ENCODE measurements at places on chromosomes 4 and X. TPM values are rescaled to one million over a fixed set of nuclear protein-coding genes. Genes with fewer than 3 reads are reported as not detected.
A peak's percentile ranks its signal among the peaks of the same experiment; 100 is the strongest.

The PASD1 gene
- not detected for total RNA-seq

The SATL1 gene
- total RNA-seq, result not detected

The GEMIN8 gene
- 31.0 TPM for total RNA-seq

The LRIT3 gene
- total RNA-seq, result 0.17 TPM

The AR gene
- 2.7 TPM for total RNA-seq

The SPANXN3 gene
- total RNA-seq, result not detected

DNA sequence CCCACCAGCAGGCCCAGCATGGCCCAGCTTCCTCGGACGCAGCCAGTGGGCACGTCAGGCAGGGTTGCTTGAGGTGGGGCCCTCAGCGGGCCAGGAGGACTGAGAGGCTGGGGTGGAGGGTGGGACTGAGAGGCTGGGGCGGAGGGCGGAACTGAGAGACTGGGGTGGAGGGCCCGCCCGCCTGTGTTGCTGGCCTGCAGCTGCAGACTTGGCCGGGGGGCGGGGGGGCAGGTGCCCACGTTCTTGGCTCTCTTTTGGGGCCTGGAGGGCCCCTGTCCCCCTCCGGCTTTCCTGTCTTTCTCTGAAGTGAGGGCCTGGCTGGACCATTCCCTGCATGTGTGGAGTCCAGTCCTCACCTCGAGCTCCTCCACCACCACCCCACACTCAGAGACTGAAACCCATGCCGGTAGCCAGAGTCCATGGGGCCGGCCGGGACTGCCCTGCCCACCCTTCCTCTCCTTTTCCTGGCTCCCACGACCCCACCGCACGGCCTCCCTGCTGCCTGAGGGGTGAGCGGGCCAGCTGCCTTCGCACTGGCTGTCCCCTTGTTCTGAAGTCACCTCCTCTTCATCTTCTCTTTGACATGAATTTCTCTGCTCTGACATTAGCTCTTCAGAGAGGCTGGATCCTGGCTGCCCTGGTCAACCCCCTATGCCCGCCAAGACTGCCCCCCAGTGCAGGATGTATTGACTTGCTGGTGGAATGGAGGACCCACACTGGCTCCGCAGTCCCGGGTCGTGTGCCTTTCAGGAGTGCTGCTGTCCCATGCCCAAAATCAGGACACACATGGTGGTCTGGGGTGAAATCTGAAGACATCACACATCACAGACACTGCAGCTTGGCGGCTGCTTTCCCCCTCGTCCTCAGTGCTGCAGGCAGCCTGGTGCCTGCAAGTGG, 10.1 kb upstream of the NKX1-1 start:
- no peaks in the 10 kb centered on the region for H3K36me3 ChIP-seq
- no peak overlapping the region for H3K27ac ChIP-seq
- no peaks in the 10 kb centered on the region for H3K27me3 ChIP-seq
- peaks cover 16% of the 10 kb centered on the region for H3K4me1 ChIP-seq
- H3K4me3 ChIP-seq, result no peak overlapping the region

GRCh38 chr4:3352941-3353594, 60.2 kb downstream of the RGS12 start:
- peak; percentile 75 for DNase-seq
- H3K4me3 ChIP-seq, result no peak overlapping the region
- H3K27me3 ChIP-seq, result no peaks in the 10 kb centered on the region
- H3K4me1 ChIP-seq, result no peaks in the 10 kb centered on the region
- H3K36me3 ChIP-seq, result no peaks in the 10 kb centered on the region

DNA sequence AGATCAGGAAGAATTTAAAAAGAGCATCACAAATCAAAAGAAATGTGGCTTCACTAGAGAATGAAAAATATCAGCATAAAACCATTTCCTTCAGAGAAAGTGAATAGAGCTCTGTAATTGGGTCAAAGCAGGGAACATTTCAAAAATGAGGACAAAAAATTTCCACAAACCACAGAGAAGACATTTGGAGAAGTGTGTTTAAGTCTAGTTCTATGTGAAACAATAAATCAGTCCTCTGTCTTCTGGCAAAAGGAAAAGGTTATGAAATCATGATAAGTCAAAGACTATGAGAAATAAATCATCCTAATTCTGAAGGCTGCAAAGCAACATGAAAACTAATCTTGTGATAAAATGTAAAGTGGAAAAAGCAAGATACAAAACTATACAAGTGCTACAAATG, 27.9 kb downstream of the SMPX start:
- DNase-seq, result no peak
- H3K4me1 ChIP-seq, result peaks cover 7% of the 10 kb centered on the region
- no peak overlapping the region for H3K4me3 ChIP-seq
- no peak overlapping the region for H3K27ac ChIP-seq
- H3K27me3 ChIP-seq, result no peaks in the 10 kb centered on the region

DNA sequence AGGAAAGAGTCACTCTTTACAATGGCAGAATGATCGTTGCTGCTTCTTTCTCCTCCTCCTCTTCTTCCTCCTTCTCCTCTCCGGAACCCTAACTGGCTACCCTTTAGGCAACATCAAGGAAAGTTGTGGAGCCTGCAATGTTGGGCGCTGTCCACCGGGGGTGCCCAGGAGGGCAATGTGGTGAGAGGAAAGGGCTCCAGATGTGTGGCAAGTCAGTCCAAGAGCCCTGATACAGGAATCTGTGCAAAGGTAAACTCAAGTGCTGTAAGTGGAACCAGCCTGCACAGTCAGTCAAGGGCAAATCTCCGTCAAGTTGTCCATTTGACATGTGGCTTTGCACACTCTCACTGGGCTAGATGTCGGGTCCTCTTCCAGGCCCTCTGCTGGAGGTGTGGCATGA, 2.8 kb downstream of the RTL5 start:
- H3K4me1 ChIP-seq, result peaks cover 78% of the 10 kb centered on the region
- no peaks in the 10 kb centered on the region for H3K27me3 ChIP-seq
- H3K36me3 ChIP-seq, result no peaks in the 10 kb centered on the region
- H3K27ac ChIP-seq, result no peak overlapping the region
- no peak overlapping the region for H3K4me3 ChIP-seq

- peaks cover 4% of the 10 kb centered on the region for H3K27me3 ChIP-seq
- H3K27ac ChIP-seq, result peak within 1 kb of the TSS; percentile 84
- peaks cover 9% of the 10 kb centered on the region for H3K4me1 ChIP-seq
- no peaks in the 10 kb centered on the region for H3K36me3 ChIP-seq
Observed at GRCh38 chr4:185471235-185472102, at the start of gene CCDC110. Gene CCDC110 (minus strand): TSS chr4:185471733. CDS start chr4:185471683, 50 bp downstream.

GRCh38 chr4:3390288-3390811, 51.4 kb upstream of the HGFAC start:
- no peaks in the 10 kb centered on the region for H3K36me3 ChIP-seq
- DNase-seq, result no peak
- H3K4me1 ChIP-seq, result peaks cover 22% of the 10 kb centered on the region
- H3K4me3 ChIP-seq, result no peak overlapping the region
- H3K27ac ChIP-seq, result no peak overlapping the region

DNA sequence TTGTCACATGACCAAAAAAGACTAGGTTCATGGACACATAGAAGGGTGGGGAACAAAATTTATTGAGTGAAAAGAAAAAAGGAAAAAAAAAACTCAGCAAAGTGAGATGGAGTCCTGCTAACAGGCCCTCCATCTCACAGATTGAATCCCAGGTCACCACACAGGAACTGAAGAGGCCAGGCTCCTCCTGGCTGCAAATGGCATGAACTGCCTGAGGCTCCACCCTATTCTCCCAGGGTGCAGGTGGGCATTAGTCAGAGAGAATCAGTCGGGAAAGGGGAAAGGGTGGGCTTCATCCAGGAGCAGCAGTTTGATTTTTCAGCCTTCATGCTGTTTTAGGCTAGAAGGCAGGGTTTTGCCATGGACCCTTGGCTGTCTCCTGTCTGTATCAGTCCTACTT, 128.5 kb upstream of the GRID2 start:
- DNase-seq, result no peak
- no peaks in the 10 kb centered on the region for H3K27me3 ChIP-seq
- H3K4me3 ChIP-seq, result no peak overlapping the region
- H3K36me3 ChIP-seq, result no peaks in the 10 kb centered on the region

GRCh38 chr4:129138810-129139496, 43.0 kb downstream of the C4orf33 start:
- H3K27me3 ChIP-seq, result no peaks in the 10 kb centered on the region
- no peaks in the 10 kb centered on the region for H3K4me1 ChIP-seq
- H3K27ac ChIP-seq, result no peak overlapping the region
- H3K36me3 ChIP-seq, result no peaks in the 10 kb centered on the region
- no peak for DNase-seq
- H3K4me3 ChIP-seq, result no peak overlapping the region

- H3K4me1 ChIP-seq, result no peaks in the 10 kb centered on the region
- H3K27ac ChIP-seq, result no peak overlapping the region
- H3K4me3 ChIP-seq, result no peak overlapping the region
- H3K36me3 ChIP-seq, result no peaks in the 10 kb centered on the region
- DNase-seq, result peak; percentile 12
- no peaks in the 10 kb centered on the region for H3K27me3 ChIP-seq
Observed at GRCh38 chr4:152735906-152736305, 43.6 kb downstream of the TIGD4 start.

DNA sequence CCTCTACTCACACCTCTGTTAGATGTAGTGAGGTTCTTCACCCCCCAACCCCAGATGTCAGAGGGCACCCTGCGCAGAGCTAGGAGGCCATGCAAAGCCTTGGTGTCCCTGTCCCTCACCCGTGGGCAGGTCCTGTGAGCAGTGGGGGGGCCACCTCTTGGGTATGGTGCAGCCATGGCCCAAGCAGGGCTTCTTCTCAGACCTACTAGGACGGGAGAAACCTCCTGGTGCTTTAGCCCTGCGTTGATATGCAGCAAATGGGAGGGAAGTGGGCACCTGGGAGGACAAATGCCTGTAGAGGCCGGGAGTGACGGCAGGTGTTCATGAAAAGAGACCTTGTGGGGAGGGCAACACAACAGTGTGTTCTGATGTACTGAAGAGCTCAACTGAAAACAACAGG, 38.5 kb upstream of the MSANTD1 start:
- H3K27ac ChIP-seq, result no peak overlapping the region
- H3K27me3 ChIP-seq, result no peaks in the 10 kb centered on the region
- no peak overlapping the region for H3K4me3 ChIP-seq
- no peak for DNase-seq
- peaks cover 87% of the 10 kb centered on the region for H3K36me3 ChIP-seq

- H3K27me3 ChIP-seq, result no peaks in the 10 kb centered on the region
- H3K27ac ChIP-seq, result peak overlapping the region; percentile 11
- peak overlapping the region; percentile 54 for H3K4me3 ChIP-seq
- peaks cover 15% of the 10 kb centered on the region for H3K4me1 ChIP-seq
- DNase-seq, result peak; percentile 91
- no peaks in the 10 kb centered on the region for H3K36me3 ChIP-seq
Observed at GRCh38 chr4:53905941-53906377, 158.4 kb downstream of the CHIC2 start.

- DNase-seq, result no peak
- no peaks in the 10 kb centered on the region for H3K27me3 ChIP-seq
- no peak overlapping the region for H3K27ac ChIP-seq
- H3K4me1 ChIP-seq, result no peaks in the 10 kb centered on the region
- no peak overlapping the region for H3K4me3 ChIP-seq
Observed at GRCh38 chrX:41875142-41875541, 48.2 kb downstream of the CASK start.

Data from esophagus muscularis mucosa (tissue), 4 donors.